ENCODE measurements at places on chromosomes 5 and 9. TPM values are rescaled to one million over a fixed set of nuclear protein-coding genes. Genes with fewer than 3 reads are reported as not detected.

Gene MLANA
- total RNA-seq = not detected

GRCh38 chr9:101173907-101174306, 145.4 kb downstream of the PLPPR1 start:
- no peak for DNase-seq

GRCh38 chr5:130966990-130967525, 198.0 kb downstream of the HINT1 start:
- DNase-seq = no peak

Gene ACTBL2
- total RNA-seq = not detected

DNA sequence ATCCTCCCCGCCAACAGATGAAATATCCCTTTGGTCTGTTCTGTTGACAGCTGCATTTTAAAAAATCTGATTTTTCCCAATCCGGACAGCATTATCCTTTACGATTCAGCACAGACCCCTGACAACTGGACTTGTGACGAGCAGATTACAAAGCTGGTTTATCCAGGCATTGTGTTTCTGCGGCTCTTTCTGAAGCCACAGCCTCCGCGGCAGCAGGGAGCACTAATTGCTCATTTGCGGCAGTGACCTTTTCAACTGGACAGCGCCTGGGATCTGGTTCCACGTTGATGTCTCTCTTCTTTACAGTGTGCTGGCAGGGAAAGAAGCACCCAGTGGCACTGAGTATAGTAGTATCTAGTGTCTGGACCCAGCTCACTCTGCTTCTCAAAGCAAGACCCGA, 351.2 kb downstream of the ZNF608 start:
- no peak for DNase-seq

DNA sequence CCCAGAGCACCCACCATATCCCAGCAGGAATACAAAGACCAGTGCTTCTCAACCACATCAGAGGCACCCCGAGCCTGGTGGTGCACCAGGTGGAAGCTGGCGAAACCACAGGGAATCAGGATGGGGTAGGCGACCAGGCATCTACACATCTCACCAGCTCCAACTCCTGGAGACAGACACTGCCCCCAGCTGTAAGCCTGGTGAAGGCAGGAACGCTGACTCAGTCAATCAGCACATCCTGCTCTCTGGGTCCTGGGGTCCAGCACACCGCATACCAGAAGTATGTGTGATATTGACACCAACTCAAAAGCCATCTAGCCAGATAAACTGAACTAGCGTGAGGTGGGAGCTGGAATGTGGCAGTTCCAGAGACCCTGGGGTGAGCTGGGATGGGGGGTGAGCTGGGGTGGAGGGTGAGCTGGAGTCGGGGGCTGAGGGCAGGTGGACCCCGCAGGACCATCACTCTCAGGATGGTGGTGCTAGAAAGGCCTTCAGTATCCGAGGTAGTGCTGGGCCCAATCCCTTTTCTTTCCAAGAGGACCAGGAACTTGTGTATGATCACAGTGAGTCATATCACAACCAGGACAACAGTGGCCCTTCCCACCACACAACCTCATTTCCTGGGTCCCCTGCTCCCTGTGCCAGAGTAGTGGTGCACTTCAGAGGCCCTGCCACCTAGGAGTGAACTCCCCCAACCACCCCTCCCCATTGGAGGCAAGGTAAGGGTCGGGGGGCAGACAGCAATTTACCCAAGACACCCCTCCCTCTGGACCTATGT, 2.5 kb downstream of the DBN1 start:
- no peak for DNase-seq

Gene CAPSL
- not detected for total RNA-seq

GRCh38 chr5:139967353-139967752, 75.7 kb downstream of the NRG2 start:
- DNase-seq = no peak

DNA sequence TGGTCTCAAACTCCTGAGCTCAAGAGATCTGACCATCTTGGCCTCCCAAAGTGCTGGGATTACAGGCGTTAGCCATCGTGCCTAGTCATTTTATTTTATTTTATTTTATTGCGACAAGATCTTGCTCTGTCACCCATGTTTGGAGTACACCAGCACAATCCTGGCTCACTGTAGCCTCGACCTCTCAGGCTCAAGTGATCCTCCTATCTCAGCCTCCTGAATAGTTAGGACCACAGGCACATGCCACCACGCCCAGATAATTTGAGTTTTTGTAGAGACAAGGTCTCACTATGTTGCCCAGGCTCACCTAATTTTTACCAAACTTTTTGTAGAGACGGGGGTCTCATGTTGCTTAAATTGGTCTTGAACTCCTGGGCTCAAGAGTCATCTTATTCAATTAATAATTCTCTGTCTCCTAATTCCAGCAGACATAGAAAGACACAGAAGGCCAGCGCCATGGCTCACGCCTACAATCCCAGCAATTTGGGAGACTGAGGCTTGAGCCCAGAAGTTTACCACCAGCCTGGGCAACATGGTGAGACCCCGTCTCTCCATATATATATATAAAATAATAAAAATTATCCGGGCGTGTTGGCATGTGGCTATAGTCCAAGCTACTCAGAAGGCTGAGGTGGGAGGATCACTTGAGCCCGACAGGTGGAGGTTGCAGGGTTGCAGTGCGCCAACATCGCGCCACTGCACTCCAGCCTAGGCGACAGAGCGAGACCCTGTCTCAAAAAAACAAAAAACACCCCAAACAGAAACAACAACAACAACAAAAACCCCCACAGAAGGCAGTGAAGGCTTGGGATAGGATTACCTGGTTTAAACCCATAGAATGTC, 1.0 kb upstream of the UBAP1 start:
- DNase-seq = no peak

DNA sequence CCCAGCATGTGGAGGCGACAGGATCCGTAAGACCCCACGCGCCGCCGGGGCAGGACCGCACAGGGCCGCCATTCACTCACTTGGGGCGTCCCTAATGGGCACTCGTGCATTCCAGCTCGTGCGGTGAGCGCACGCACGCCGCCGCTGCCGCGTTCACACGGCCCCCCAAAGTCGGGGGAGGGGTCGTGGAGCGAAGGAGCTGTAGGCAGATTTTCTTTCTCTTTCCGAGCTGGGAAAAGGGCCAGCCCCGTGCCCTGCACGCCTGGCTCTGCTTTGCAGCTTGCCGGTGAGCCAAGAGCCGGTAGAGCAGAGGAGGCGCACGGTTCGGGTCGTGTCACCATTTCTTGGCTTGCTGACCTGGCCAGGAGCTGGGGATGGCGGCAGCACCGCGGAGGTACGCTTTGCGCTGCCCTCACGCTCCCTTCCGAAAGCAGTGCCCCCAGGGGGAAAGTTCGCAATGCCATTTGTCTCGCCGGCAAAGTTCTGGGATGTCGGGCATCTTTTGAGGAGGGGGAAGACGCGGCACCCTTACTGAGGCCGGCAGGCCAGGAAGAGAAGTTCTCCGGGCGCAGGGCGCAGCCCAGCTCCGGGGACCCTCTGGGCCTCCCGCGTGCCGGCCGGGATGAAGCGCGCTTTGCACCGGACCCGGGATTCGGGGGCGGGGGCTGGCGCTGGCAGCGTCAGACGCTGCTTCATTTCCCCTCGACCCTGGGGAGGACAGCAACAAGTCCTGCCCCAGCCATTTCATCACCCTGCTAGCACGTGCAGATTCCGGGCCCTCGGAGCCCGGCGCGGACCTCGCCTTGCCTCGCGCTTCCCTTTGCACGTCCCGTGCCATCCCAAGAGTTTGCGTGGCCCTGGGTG, 898 bp downstream of the STC2 start:
- DNase-seq = no peak

GRCh38 chr5:152855441-152855840, 450.4 kb upstream of the NMUR2 start:
- DNase-seq = no peak

- no peak for DNase-seq
Measured at GRCh38 chr9:8025551-8025950, 226.0 kb upstream of the DMAC1 start.

Gene GARIN3
- total RNA-seq = not detected

Gene MAST4
- 57.4 TPM for total RNA-seq

DNA sequence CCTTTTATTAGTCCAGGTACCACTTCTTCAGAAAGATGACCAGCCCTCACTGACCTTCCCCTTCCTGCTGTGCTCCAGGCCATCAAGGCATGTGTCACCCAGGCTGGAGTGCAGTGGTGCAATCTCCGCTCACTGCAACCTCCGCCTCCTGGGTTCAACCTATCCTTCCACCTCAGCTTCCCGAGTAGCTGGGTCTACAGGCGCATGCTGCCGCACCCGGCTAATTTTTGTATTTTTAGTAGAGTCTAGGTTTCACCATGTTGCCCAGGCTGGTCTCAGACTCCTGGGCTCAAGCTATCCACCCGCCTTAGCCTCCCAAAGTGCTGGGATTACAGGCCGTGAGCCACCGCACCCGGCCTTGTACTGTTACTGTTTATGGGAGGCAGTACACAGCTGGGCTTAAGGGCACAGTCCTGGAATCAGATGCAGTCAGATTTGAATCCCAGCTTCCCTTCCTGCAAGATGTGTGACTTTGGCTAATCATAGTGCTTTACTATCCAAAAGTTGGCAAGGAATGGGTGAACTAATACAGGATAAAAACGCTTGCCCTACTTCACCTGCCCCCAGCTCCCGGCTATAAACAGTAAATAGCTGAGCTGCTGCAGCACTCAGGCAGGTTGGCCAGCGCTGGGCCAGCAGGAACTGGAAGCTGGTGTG, 483 bp upstream of the EIF4EBP3 start:
- no peak for DNase-seq

Gene ZFR
- total RNA-seq = 81.7 TPM

- no peak for DNase-seq
Measured at GRCh38 chr9:75096796-75097195, 8.5 kb downstream of the OSTF1 start.

- no peak for DNase-seq
Measured at GRCh38 chr5:17218353-17219005, 1.0 kb downstream of the BASP1 start.

- no peak for DNase-seq
Measured at GRCh38 chr5:106493910-106494309, 1176.8 kb downstream of the EFNA5 start.

Gene MGAT4B
- 70.7 TPM for total RNA-seq

GRCh38 chr5:158626718-158627117, 473.0 kb downstream of the EBF1 start:
- DNase-seq = no peak

GRCh38 chr5:153153086-153153485, 337.4 kb upstream of the GRIA1 start:
- no peak for DNase-seq

- DNase-seq = no peak
Measured at GRCh38 chr9:22919423-22919822, 472.8 kb downstream of the DMRTA1 start.

DNA sequence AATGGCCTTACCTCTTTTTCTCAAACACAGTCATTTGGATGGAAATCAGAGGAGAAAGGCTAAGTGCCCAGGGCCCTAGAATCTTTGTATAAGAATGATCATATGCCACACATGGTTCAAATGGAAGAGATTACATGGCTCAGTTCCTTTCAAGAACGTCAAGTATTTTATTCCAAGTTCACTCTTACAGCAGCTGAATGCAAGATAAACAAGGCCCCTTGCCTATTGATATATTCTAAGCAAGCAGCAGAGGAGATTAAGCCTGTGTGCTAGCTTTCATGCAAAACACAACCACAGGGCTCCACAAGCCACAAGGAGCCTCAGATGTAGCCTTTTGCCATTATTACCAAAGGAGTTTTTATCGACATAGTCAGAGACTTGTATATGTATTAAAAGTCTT, 55.3 kb upstream of the SLCO6A1 start:
- DNase-seq = no peak

DNA sequence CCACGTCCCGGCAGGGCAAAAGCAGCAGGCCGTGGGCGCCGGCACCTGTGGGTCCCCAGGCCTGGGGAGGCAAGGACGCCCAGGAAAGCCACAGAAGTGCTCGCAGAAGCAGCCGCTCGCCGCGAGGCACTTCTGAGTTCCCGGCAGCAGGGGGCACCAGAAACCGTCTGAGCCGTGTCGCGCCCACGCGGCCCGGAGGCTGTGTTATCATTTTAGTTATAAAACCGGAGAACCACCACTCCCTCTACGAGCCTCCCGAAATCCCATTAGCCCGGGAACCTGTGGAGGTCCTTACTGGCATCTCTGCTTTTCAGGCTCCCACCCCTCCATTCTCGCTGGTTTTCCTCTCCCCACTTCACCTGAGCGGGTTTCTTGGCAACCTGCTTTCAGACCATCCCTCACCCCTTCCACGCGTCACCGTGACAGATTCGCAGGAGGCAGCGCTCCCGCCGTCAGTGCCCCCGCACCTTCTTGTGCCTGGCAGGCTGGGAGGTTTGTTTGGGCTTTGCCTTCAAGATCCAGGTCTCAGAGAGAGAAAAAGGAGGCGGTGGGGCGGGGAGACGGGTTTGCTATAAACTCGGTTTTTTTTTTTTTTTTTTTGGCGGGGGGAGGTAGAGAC, 2.3 kb downstream of the GDNF start:
- peak; percentile 48 for DNase-seq

Gene TOR4A
- total RNA-seq = 10.0 TPM

Gene PFN3
- not detected for total RNA-seq

- no peak for DNase-seq
Measured at GRCh38 chr5:151094030-151094851, 13.4 kb upstream of the TNIP1 start.

DNA sequence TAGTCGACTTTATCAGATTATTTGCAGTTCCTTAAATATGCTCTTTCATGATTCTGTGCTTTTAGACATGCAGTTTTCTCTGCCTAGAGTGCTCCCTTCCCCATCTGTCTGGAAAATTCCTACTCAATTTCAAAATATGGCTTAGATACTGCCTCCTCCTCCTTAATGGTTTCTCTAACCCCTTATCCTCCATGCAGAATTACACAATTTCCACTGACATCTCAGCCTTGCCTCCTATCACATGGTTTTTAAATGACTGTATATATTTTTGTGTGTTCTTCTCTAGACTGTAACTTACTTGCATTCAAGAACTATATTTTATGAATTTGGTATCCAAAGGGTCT, 85.2 kb downstream of the SLC44A1 start:
- DNase-seq = no peak

- no peak for DNase-seq
Measured at GRCh38 chr9:122453677-122454135, 24.0 kb downstream of the OR1J1 start.

Gene ENTPD2
- 0.72 TPM for total RNA-seq

DNA sequence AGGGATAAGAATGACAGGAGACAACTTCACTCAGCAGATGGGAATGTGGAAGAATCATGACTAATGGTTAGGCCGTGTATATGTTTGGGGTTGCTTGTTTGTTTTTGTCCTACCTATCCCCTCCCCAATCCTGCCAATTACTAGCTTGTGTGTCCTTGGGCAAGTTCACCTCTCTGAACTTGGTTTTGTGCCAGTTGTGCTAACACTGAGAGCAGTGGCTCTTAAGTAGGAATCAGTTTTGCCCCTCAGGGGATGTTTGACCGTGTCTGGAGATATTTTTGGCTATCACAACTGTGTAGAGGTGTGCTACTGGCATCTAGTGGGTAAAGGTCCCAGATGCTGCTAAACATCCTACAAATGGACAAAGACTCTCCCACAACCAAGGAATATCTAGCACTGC, 287.0 kb downstream of the DMRT2 start:
- DNase-seq = no peak

- no peak for DNase-seq
Measured at GRCh38 chr5:142643634-142644033, 42.3 kb downstream of the FGF1 start.

All from omental fat pad (tissue), 4 donors.